ENCODE measurements at places on chromosomes 3 and 15.
A peak's percentile ranks its signal among the peaks of the same experiment; 100 is the strongest.

DNA sequence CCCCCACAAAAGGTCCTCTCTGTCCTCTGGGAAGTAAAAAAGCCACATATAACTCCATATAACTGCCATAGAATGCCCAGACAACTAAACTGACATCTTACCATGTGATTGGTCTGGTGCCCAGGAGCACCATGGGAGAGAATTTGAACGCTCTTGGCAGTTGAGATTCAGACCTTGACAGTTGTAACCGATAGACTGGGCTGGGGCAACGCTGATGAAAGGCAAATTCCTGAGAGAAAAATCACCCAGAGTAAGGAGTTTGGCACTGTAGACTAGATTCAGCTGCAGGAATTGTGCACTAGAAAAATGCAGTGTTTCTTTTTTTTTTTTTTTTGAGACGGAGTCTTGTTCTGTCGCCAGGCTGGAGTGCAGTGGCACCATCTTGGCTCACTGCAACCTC lies 240.5 kb downstream of the SOX2 start:
- no peak for DNase-seq

GRCh38 chr3:37016903-37017302 lies 23.6 kb downstream of the MLH1 start:
- no peak for DNase-seq

GRCh38 chr3:502486-502885 lies 305.9 kb downstream of the CHL1 start:
- no peak for DNase-seq

GRCh38 chr3:150699068-150699639 lies 4.6 kb downstream of the ERICH6 start:
- DNase-seq, result no peak

- peak; percentile 9 for DNase-seq
These were observed 58.0 kb downstream of the CGGBP1 start for GRCh38 chr3:88000853-88001252.

- DNase-seq, result no peak
These were observed 6.8 kb downstream of the ANXA2 start for GRCh38 chr15:60390871-60391501.

DNA sequence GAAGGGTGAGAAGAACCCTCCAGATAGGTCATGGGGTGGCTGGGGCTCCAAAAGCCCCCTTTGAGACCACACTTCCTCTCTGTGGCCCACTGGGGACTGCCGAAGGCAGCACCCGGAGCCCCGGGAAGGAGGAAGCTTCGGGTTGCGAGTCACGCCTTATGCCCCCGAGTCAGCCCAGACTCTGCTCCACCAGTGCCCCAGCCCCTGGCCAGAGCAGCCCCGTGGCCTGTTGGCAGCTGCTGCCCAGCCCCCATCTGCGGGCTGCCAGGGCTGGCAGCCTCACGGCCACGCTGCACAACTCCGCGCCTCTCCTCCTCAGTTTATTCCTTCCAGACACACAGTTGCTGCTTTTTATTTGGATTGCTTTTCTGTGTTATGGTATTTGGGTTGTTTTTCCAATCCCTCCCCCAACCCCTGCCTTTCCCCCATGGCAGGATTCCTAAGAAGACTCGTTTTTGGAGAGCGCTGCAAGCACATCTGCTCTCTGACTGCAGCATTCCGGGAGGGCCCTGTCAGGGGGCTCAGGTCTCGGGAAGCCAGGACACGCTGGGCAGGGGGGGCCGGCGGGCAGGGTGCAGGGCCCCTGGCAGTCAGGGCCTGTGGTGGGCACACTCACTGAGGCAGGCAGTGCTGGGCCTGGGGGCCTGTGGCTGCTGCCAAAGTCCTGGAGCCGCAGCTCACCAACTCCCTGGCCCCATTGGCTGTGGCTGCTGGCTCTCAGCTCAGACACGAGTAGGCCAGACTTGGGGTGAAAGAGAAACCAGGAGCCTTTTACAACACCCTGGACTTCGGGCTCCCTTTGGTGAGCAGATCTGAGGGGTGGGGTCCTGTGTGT lies 20.2 kb downstream of the MAGEF1 start:
- no peak for DNase-seq

- peak; percentile 80 for DNase-seq
These were observed at the start of gene ABTB1 for GRCh38 chr3:127672429-127673190. ABTB1 (plus strand) TSS chr3:127672952; CDS start chr3:127673026, 74 bp downstream.

- no peak for DNase-seq
These were observed 41.6 kb upstream of the LINGO1 start for GRCh38 chr15:77674327-77674726.

- no peak for DNase-seq
These were observed 841.9 kb downstream of the VGLL3 start for GRCh38 chr3:86149054-86149453.

DNA sequence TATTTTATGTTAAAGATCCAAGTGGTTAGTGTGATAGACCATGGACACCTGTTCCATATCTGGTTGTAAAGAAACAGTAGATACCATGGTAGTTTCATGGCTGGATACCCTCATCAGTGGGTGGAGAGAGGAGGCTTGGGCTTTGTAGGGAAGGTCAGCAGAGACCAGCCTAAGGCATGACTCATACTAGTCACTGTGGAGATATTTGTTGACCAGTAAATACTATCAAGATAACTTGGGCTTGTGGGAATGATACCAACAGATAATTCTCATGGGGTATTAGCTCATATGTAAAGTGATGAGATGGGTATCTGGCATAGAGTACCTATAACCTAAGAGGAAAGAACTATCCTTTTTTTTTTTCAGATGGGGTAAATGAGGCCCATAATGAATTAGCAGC lies 354.5 kb downstream of the CACNA2D3 start:
- DNase-seq, result no peak

DNA sequence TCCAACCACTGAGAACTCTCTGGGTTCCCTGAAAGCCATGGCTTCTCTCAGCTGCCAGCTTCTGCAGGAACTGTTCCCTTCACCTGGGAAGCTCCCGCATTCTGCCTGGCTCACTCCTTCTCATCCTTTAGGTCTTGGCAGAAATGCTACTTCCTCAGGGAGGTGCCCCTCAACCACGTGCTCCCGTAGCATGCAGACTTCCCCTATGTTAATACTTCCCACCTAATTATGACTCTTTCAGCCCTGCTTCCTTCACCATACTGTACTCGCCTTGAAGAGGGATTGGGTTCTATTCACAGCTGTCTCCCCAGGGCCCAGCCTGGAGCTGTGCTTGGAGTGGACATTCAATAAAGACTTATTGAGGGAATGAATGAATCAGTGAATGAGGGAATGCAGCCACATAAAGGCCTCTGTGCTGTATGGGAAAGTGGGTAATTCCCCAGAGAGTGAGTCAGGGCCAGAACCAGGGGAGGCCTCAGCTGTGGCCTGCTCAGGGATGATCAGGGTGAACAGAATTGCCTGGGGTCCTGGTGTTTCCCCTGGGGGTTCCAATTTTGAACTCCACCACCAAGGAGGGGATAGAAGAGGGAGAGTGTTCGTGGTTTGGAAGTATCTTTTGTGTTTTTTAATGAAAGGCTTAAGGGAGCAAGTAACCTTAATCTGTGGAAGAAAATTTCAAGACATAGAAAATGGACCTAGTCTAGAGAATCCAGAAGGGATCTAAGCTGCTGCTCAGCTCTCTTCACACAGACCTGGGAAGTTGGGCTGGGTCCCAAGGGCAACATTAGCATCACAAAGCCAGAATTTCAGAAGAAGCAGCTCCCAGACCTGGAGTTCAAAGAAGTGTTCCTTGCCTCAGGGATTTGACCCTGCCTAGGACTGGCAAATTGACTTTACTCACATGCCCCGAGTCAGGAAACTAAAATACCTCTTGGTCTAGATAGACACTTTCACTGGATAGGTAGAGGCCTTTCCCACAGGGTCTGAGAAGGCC lies 14.6 kb upstream of the FAM107A start:
- no peak for DNase-seq

- DNase-seq, result no peak
These were observed 24.2 kb downstream of the KATNBL1 start for GRCh38 chr15:34185666-34186065.

GRCh38 chr3:901953-902778 lies 190.7 kb upstream of the CNTN6 start:
- DNase-seq, result no peak

DNA sequence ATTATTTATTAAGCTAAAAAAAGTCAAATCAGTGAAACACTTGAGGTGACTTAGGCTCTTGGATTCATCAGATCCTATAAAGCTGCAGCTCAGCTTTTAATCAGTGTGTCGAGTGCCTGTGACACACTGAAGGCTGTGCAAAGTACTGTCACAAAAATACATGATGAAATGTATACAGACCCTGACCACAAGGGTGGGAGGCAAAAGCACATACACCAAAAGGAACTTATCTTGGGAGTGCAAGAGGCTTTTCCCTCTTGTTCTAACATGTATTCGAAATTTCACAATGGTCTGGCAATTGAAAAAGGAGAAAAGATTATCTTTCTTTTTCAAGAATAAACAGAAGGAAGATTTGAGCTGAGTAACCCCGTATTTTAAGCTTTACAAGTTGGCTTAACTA lies 35.9 kb downstream of the VGLL4 start:
- DNase-seq, result no peak

- no peak for DNase-seq
These were observed 365 bp upstream of the GTF2A2 start for GRCh38 chr15:59657635-59658125.

DNA sequence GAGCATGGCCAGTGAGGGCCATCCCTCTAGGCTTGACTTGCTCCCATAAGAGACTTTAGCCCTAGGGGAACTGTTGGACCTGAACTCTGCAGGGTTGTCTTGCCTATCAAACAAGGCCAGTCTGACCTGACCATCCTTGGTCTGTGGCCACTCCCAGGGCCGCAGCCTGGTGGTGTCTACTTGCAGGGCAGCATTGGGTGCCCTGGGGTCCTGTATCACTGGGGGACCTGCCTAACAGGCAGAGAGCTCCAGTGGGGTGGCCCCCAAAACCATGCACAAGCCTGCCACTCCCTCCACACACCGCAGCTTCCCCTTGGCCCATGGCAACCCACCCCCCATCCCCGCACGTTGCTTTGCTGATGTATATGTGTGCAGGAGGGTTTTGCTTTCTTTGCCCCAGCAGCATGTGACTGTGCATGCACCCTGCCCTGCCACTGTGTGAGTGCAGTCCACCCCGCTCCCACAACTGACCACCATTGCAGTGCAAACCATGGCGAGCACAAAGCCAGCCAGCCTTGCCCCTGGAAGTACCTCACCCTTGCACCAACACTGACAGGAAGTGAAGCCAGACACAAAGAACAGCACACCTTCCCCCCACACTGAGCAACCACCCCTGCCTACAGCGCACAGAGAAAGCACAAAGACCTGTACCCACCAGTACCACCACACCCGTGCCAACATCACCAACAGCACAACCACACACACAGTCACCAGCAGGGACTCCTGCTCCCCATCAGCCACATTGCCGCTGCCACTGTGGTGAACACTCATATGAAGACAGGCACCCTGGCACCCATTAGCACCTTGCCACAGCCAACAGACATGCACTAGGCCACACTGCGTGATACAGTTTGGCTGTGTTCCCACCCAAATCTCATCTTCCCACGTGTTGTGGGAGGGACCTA lies 88.8 kb downstream of the SENP7 start:
- no peak for DNase-seq

GRCh38 chr15:41809526-41810220 lies 18.2 kb upstream of the JMJD7 start:
- DNase-seq, result no peak

GRCh38 chr3:127787071-127787490 lies 35.2 kb downstream of the MGLL start:
- DNase-seq, result no peak

GRCh38 chr3:50608278-50608677 lies 3.3 kb downstream of the CISH start:
- DNase-seq, result no peak

- DNase-seq, result no peak
These were observed 45.5 kb downstream of the RASGRF1 start for GRCh38 chr15:79045041-79045440.

DNA sequence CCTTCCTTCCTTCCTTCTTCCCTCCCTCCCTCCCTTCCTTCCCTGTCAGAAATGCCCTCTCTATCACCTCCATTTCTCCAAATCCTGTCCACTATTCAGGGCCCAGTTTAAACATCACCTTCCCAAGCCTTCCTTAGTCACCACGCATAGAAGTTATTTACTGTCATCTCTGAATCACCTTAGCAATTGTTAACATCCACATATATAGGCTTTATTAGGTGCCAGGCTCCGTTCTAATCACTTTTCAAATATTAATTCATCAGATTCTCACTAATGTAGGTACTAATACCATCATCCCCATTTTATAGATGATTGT lies 1.1 kb upstream of the MAGEF1 start:
- no peak for DNase-seq
